ENCODE measurements at places on chromosomes 16 and 17.

DNA sequence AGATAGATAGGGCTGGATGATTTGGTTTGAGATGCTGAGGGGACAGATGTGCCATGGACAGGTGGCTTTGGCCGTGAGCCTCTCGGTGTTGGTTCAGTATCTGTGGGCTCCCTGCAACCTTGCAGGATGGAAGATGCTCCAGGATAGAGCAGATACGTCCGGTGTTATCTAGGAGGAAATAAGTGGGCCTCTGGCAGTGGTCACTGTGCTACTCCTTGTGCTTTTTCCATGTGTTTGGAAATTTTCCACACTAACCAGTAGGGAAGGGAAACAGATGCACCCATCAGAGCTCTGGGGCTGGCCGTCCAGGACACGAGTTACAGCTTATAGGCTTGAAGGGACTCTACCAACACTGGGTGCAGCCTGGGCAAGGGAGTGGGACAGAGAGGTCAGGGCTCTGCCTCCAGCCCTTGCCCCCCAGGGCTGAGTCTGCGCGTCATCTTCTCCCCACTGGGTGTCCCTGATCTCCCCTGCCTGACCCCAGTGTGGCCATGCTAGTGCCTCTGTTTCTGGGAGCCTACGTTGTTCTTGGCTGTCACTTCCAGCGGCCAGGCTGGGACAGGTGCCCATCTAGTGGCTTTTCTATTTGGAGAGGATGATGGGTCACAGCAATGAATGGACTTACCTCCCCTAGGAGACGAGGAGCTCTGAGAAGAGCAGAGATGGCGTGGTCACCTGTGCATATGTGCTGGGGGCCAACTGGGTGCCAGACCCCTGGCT is 166.9 kb downstream of the SEC14L1 start:
- no peak for DNase-seq

GRCh38 chr17:64037802-64038201 is 17.4 kb upstream of the ICAM2 start:
- DNase-seq: no peak

DNA sequence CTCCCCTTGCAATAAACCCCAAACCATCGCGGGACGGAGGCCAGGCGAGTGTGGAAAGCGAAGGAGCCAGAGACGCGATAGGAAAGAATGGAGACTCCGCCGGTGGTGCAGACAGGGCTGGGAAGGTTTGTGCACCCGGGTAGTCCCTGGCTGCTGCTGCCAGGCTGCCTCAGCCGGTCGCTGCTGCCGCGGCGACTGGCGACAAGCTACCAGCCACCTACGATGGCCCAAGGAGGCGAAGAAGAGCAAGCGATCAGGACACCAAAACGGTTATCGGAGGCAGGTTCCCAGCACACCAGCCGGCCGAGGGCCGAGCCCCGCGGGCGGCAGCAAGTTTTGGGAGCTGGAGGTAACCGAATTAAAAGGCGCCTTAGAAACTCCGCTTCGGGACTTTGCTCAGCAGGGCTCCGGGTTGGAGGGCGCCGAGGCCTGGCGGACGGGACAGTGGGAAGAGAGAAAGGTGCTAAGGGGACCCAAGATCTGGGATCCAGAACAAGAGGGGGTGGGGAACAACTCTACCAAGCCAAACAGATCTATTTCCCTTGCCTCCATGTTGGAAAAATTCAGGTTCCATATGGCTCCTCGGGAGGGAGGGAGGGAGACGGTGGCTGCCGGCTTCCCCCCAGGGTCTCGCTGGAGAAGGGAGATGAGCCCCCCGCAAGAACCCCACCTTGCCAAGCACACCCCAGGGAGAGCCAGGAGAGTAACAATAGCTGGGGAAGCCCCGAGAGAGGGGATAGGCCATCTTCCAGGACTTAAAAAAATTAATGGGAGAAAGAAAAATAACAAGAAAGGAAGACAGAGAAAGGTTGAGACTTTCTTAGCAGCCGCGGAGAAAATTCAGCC is 9.7 kb upstream of the HOXB2 start:
- no peak for DNase-seq

- DNase-seq: no peak
These were observed 25.2 kb downstream of the ZDHHC7 start for GRCh38 chr16:84986102-84986501.

DNA sequence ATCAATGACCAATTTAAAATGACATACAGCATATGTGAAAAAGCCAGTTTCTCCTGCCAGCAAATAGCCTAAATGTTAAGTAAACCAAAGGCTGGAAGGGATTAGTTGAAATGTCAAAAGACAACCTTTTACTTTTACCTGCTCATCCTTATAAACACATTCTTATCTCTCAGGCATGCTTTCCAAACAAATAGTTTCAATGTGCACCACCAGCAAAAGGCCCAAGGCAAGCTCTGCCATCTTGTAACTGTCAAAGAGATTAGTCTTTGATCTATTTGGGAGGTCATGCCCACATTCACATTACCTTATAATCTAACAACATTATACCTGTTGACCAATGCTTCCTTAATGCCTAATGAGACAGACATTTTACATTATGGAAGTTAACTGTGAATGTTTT is 132.2 kb upstream of the NACA2 start:
- no peak for DNase-seq

- DNase-seq: no peak
These were observed 62.2 kb downstream of the RNF213 start for GRCh38 chr17:80322864-80323263.

- peak; percentile 47 for DNase-seq
These were observed 1.8 kb downstream of the GJD3 start for GRCh38 chr17:40362696-40363110.

GRCh38 chr17:56431736-56432135 is 161.8 kb upstream of the NOG start:
- DNase-seq: no peak

DNA sequence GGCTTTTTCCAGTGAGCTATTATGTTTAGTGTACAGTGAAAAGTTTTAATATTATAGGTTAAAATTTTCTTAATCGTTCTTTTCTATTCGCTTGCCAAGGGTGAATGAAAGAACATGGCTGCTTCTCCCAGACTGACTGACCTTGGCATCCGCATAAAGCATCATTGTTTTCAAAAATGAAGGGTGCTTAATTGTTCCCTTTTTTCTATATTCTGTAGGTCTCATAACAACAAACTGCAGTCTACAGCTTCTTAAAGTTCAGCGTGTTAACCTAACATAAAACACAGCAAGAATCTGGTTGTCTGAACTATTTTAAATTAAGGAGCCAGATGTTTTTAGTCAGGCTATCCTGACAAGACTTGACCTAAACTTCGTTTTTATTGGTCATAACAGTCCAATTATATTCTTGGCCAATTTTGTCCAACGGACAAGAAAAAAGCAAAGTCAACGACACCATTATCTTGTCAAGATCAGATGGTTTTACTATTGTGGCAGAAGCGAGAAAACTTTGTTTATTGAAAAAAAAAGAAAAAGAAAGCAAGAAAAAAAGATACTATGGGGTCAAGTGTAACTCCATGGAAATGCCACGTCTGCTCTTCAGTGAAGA is 14.1 kb downstream of the C17orf58 start:
- DNase-seq: no peak

GRCh38 chr17:80126449-80126715 is 20.5 kb downstream of the EIF4A3 start:
- DNase-seq: peak; percentile 21

- no peak for DNase-seq
These were observed 16.3 kb downstream of the PIPOX start for GRCh38 chr17:29059281-29059680.

DNA sequence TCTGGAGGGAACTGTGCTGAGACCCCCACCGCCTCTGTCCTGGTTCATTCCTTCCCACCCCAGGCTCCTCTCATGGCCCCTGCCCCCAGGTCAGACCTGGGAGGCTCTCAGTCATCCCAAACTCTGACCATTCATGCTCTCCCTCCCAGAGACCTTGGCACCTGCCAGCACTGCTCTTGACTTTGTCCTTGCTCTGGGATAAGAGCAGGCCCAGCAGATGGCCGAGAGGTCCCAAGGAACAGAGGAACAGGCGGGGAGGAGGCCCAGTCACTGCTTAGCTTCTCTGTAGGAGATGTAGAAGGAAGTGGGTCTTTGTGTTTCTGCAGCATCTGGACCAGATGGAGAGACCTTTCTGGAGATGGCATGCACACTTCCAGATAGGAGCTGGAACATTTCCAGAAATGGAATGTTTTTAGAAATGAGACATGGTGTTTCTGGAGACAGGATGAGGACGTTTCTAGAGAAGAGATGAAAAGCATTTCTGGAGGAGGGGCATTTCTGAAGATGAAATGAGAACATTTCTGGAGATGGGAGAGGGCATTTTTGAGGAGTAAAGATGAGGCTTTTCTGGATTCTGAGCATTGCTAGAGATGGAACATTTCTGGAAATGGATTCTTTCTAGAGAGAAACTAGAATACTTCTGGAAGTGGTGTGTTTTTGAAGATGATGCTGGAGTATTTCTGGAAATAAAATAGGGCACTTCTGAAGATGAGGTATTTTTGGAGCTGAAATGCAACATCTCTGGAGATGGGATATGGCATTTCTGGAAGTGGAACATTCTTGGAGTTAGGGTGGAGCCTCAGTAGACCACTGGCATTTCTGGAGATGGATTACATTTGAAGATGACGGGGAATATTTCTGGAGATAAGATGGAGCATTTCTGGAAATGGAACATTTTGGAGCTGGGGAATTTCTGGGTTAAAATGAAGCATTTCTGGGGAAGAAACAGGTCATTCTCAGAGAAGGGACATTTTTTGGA is 55.2 kb downstream of the RAI1 start:
- DNase-seq: no peak

GRCh38 chr16:1194665-1195392 is 30.2 kb downstream of the TPSG1 start:
- no peak for DNase-seq

- DNase-seq: no peak
These were observed 1.2 kb downstream of the B9D1 start for GRCh38 chr17:19361326-19361725.

GRCh38 chr16:18959031-18959505 is 24.7 kb upstream of the TMC7 start:
- DNase-seq: no peak

DNA sequence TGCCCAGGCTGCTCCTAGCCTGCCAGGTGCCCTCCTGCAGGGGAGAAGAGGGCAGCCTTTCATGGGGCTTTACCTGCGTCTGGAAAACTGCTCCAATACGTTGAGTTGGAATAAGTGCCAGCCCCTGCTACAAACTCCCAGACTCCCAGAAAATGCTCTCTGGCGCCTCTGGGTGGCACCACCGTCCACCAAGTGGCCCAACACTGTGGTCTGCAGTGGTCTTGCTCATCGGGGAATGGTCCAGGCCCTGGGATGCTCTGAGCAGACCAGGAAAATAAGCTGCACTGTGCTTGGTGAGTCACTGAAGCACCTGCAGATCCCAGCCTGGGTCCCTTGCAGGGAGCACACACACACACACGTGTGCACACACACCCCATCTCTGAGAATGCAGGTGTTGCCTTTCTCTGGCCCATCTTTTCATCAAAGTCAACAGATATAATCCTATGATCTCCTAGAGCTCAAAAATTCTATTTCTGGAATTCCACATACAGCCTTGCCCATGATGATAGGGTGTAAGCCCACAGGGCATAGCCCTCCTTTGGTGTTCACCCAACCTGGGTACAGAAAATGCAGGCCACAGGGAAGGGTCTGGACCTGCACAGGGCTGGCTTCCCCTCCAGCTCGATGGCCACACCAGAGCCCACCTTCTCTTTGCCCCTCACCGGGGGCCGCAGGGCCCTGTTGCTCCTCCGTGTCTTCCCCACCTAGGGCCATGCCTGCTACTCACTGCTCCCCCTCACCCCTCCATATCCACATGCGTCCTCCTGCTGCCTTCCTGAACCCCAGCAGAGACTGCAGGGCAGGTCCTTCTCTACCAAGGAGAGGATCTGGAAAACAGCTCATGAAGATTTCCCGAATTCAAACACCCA is 20.5 kb downstream of the CDIP1 start:
- no peak for DNase-seq

DNA sequence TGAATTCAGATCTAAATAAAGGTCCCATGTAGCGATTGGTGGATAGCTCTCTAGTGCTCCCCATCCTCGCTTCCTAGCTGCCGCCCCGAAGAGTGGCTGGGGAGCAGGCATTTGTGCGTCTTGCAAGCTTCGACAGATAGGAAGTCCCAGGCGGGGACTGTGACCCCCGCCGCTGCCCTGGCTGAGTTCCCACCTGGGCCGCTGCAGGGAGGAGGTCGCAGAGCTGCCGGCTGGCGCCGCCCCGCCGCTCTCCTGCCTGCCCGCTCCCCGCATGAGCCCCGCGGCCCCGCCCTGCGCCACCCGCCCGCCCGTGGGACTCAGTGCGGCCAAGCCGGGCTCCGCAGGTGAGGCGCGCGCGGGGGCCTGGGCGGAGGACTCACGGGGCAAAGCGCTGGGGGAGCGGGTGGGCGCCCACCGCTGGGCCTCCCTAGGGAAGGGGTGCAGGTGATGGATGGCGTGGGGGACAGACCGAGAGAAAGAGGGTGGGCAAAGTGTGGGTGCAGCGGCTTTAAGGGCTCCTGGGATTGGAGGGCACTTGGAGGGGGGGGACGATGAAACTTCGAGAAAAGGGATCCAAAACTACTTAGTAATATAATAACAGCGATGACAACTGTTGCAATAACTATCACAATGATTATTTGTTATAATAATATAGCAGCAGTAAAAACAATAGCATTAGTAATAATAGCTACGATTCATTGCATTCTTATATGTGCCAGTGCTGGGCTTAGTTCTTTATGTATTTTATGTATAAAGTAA is at the start of gene OTOA:
Gene OTOA (plus strand): TSS at position 80 of the 759 bp plus-strand sequence. CDS start 14,547 bp downstream, outside the sequence.
- no peak for DNase-seq

- DNase-seq: no peak
These were observed 1.8 kb downstream of the SLC12A4 start for GRCh38 chr16:67966549-67967182.

DNA sequence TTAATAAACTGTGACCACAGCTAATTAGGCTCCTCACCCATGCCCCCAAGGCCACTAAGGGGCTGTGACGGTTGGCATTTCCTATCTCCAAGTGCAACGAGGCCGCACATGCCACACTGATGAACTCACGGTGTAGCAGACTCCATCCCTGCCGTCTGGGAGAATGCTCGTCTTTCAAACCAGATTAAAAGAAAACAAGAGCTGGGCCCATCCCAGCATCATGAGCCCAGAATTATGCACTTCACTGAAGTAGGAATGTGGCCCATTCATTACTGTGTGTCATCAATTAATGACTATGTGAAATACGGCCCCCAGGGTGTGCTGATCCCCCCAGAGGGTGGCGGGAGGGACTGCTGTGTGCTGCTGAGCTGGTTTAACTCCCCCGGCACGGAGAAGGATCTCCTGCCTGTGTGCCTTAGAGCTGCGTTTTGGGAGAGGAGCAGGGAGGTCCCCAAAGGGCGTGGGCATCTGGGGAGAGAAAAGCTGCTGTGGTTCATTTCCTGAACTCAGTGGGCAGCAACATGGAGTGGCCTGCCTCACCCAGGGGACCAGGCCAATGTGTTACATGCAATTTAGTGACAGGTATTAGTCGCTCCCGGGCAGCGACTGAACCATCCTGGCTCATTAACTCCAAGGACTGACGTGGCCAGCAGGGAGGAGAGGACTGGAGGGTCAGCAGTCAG is 194.5 kb downstream of the FOXL1 start:
- DNase-seq: no peak
